Activated CD4-positive, alpha-beta T cell treated with anti-CD3 and anti-CD28 coated beads for 48 hours (primary cell): ENCODE measurements at places on chromosomes 4 and X.

DNA sequence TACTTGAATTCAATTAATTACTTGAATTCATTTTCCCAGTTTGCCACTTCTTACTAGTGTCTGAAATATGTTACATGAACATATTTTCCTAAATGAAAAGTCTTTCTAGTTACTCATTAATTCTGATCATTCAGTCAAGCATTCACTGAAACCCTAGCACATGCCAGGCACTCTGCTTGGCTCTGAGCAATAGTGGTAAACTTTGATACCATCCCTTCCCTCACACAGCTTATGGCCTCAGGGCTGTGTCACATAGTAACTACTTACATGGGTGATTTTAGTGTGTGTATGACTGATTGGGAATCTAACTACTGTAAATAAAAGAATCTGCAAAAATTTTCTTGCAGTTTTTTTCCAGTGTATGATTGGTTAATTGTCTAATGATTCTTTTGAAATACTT lies 32.7 kb downstream of the METAP1 start:
- no peak for DNase-seq

- no peak for DNase-seq
Observed at GRCh38 chr4:184587221-184587620, 62.0 kb downstream of the CASP3 start.

DNA sequence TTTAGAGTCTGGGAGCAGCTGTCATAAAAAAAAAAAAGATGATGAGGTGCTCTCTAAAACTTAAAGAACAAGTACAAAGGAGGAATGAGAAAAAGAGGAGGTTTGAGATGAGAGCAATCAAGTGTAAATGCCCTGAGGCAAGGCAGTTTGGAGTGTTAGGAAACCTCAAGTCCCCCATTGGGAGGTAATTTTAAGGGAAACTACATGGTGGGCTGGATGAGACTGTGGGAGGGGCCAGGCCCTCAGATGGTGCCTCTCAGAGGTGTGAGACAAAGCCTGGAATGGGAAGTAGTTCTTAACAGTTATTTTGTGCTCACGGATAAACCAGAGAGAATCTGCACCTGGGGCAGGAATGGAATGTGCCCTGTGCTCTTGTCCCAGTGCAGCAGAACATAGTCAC lies 1.9 kb upstream of the MAGEB3 start:
- DNase-seq: no peak

- DNase-seq: no peak
Observed at GRCh38 chr4:32824336-32824735, 2104.2 kb downstream of the PCDH7 start.

DNA sequence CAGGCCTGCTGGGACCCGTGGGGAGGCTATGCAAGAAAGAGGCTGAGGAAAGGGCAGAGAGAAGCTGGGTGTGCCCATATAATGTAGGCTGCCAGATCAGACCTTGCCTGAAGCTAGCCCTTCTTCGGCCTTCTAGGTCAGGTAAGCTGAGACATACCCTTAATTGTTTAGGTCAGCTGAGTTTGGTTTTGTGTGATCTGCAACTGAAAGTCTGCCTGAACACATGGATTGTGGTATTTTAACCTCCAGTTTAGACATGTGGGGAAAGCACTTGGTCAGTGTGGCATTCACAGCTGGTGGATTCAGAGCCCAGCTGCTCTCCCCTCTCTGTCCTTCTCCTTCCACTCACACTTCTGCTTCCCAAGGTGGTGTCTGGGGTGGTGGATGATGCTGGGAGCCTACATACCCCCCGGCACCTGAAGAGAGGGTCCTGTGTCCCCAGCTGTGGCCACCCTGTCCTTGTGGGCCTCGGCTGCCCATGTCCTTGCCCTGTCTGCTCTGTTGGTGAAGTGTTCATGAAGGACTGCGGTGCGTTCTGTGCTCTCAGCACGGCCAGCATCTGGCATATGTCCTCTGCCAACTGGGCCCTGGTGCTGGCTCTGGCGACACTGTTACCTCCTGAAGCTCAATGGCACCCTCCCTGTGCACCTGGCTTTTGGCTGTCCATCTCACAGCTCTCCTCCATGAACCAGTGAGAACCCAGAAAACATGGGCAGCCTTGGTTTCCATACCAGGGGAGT lies 82.1 kb downstream of the NAT8L start:
- no peak for DNase-seq

GRCh38 chr4:121056066-121056465 lies 16.3 kb downstream of the NDNF start:
- DNase-seq: no peak

- no peak for DNase-seq
Observed at GRCh38 chrX:136157187-136157586, 9.9 kb downstream of the FHL1 start.

GRCh38 chrX:15321447-15321846 lies 6.0 kb upstream of the ASB11 start:
- no peak for DNase-seq

DNA sequence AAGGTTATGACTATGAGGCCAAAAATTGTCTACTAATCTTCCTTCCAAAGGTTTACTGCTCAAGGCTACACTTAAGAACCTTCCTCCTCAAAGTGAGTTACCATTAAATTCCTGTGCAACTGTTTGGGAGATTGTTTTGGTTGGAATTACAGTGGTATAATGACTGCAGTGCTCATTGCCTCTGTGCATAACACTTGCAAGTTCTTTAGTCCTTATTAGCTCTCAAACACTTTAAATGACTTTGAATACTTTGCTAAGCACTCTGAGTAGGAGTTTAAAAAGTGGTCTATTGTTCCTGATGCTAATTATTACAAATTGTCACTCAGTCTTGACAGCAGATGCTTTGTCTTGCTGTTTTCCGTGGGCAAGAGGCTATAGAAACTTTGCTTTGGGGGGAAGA lies 422.8 kb upstream of the PABPC4L start:
- no peak for DNase-seq

- DNase-seq: no peak
Observed at GRCh38 chr4:147639388-147639787, 22.2 kb downstream of the TMEM184C start.

- DNase-seq: peak; percentile 69
Observed at GRCh38 chr4:145234091-145234706, 53.8 kb upstream of the OTUD4 start.

DNA sequence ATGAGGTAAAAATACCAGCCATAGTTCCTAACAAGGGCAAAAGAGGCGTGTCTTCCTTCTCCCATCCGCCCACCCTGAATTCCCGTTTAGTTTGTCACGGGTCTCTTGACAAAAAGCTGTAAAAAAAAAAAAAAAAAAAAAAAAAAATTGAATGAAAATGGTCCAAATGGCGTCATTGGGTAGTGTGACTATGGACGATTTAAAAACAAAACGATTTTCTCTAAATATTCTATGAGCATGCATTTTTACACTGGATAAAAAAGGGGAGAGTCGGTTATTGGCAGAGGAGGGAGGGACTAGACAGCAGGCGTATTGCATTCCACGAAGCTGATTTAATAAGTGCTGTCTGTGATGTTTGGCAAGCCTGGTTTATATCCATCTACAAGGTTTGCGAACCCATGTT lies at the start of gene FAM133A:
Gene FAM133A (plus strand): TSS at position 338 of the 403 bp plus-strand sequence. CDS start 35,214 bp downstream, outside the sequence.
- DNase-seq: no peak

GRCh38 chrX:101229170-101229569 lies 9.6 kb downstream of the DRP2 start:
- DNase-seq: no peak

DNA sequence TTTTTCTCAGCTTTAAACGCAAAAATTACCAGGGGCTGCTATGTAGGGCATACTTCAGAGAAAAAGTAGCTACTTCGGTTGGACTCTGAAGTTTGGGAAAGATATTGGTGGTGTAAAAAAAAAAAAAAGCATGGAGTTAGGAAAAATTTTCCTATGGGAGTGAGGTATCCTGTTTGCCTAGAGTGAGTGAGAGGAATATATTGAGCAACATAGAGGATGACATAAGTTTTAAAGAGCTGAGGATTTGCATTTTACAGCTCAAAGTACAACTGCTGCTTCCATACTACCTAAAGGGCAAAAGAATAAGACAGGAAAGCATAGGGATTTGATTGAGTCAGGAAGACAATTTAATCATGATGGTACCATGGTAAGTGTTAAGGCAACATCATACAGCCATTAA lies 7.3 kb downstream of the GPRASP1 start:
- DNase-seq: no peak

- DNase-seq: no peak
Observed at GRCh38 chr4:1458581-1458980, 52.3 kb upstream of the NKX1-1 start.

DNA sequence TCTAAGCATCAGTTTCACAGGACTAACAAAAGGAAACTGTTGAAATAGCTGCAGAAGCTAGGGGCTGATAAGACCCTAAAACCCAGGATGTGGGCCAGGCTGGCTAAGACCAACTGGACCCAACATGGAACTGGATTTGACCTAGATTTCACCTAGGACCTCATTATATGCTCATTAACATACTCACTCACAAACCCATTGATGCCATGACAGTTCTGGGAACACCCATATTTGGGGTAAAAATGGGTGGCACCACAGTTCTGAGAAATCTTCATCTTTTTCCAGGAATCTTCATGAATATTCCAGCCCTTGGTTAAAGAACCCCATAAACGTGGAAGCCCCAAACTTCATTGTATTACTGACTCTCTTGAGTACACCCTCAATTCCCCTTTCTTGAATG lies 41.1 kb downstream of the HSD17B13 start:
- DNase-seq: no peak

DNA sequence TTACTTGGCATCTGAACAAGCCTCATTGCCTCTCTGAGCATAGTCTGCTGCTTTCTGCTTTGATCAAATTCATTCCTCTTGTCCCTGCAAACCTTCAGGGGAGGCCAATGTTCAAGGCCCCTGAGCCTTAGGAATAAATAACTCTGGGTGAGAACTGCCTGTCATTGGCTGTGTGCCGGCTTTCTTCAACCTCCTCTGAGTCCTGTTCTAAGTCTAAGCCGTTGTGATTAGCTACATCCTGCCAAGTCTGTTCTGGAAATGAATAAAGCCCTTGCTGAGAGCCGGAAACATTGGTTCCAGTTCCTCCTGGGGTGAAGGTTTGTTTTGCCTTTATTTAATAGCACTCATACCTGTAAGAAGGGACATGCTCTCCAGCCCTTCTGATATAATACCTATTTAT lies 13.8 kb downstream of the RNF4 start:
- no peak for DNase-seq

- no peak for DNase-seq
Observed at GRCh38 chr4:76270244-76271175, 19.0 kb downstream of the FAM47E start.

DNA sequence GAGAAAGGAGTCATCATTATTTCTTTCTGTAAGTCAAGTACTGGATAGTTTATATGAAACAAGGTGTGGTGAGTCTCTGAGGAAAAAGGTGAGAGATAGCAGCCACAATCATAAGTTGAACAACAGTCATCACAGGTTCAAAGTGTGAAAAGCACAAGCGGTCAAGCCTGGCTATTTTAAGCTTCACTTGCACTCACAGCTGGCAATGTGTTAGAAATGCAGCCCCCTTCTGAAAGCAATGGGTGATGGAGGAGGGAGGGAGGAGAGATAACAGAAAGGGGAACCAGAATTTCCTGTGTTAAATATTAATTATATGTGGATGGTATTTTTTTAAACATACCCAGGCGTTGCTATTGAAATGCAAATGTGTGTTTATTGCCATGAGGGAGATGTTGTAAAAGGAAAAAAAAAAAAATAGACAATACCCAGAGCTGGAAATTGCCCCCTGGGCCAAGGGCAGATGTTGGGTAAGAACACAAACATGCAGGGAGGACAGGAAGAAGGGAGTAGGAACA lies 26.9 kb upstream of the BMP3 start:
- DNase-seq: no peak

GRCh38 chr4:165994701-165995100 lies 121.7 kb downstream of the TLL1 start:
- DNase-seq: no peak

GRCh38 chr4:153166716-153167501 lies 37.3 kb upstream of the TRIM2 start:
- no peak for DNase-seq

GRCh38 chr4:19700992-19701391 lies 550.7 kb upstream of the SLIT2 start:
- DNase-seq: no peak

DNA sequence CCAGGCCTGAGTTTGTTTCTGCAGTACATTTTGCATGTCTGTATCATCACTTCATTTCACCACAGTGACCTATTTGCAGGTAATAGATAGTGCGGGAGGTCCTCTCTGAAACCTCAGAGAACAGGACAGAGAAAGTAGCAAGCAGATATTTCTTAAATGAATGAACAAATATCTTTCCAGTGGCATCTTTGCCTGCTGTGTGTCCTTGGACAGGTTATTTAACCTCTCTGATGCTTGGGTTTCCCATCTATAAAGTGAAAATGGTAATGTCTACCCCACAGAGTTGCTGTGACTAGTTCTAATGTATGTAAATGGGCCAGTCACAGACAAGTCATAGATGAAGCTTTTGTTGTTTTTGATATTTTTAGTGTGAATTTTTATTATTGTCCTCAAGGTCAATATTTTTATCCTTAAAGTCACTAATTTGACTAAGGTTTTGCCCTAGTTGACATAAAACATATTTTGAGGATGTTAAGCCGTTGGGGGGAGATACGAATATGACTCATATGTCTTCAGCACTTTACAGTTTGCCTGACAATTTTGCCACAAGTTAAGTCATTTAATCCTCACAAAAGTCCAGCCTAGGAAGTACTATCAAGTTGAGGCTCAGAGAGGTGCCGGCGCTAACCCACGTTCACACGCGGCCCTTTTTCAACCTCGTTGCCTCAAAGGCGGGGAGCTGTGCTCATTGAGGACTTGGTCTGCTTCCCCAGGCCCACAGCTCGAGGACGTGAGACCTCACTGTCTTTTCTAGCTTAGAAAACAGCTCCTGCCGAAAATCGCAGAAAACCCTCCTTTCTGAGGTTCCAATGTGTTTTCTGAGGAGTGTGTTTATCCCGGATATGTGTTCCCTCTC lies 126.7 kb upstream of the STX18 start:
- no peak for DNase-seq

DNA sequence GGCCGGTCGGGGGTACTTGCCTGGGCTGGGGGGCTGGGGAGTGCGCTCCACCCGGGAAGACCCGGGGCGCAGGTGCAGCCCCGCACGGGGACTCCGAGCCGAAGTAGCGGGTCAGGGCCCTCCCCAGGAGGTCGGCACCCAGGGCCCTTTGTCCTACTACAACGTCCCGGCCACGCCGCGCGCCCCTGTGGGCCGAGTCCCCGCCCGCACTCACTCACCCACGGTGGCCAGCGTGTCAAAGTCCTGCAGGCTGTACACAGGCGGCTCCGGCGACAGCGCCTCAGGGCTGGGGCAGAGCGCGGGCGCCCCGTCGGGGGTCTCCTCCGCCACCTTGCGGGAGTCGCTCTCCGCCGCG lies 602 bp downstream of the PRKX start:
- peak; percentile 13 for DNase-seq

GRCh38 chr4:1105067-1105466 lies 8.3 kb downstream of the RNF212 start:
- DNase-seq: no peak
